ENCODE measurements at places on chromosomes 12 and 14. TPM values are rescaled to one million over a fixed set of nuclear protein-coding genes. Genes with fewer than 3 reads are reported as not detected.

DNA sequence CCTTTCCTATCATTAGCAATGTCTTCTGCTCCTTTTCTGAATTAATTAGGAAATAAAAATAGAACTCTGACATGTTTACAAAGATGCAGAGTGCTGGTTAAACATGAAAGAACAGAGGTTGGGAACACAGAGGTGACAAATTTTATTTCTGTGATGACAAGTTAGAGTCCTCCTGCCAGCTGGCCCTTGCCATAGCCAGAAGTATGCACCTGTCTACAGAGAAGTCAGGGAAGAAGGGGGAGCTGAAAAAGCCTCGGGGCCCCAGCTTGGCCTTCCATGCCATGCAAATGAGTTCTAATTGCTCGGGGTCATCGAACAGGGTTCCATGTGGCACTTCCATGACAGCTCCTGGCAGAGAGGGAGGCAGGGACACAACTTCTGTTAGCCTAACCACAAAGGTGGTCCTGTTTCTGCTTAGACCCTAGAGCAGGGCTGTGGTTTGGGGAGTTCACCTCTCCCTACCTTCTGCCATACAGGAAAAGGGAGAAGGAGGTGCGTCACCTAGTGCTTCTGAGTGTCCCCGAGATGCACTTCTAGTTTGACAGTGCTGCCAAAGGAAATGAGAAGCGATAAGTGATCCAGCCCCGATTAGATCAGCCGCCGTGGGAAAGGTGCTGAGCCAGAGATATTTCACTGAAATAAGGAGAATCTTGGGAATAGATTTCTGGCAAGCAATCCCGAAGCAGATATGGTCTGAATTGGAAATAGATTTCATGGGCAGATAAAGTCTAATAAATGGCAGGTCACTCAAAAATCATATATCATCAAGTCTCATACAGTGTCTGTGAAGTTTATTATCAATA, 155.8 kb upstream of the FOXN3 start:
- H3K4me1 ChIP-seq: no peaks in the 10 kb centered on the region
- H3K27ac ChIP-seq: no peak overlapping the region
- no peaks in the 10 kb centered on the region for H3K36me3 ChIP-seq

DNA sequence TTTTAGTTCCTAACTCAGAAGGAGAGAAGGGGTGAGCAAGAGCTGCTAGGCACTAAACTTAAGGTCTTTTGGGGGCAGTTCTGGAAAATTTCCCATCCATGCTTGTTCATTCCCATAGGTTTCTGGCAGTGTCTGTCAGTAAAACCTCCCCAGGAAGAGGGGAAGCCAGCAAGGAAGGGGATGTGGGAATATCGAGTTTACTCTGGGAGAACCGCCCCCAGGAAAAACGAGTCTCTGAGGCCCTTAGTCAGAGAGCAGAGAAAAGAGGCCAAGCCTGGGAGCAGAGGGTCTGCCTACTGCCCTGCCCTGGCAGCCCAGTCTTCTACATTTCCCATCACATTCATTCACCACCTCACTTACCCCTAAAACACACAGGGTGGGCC, 55.9 kb downstream of the TMCC3 start:
- no peak overlapping the region for H3K4me3 ChIP-seq
- H3K4me1 ChIP-seq: no peaks in the 10 kb centered on the region
- peak overlapping the region; percentile 31 for H3K27ac ChIP-seq
- H3K36me3 ChIP-seq: no peaks in the 10 kb centered on the region
- no peaks in the 10 kb centered on the region for H3K27me3 ChIP-seq
- no peak for DNase-seq

LBHD2 gene
- total RNA-seq: 5.6 TPM

DNA sequence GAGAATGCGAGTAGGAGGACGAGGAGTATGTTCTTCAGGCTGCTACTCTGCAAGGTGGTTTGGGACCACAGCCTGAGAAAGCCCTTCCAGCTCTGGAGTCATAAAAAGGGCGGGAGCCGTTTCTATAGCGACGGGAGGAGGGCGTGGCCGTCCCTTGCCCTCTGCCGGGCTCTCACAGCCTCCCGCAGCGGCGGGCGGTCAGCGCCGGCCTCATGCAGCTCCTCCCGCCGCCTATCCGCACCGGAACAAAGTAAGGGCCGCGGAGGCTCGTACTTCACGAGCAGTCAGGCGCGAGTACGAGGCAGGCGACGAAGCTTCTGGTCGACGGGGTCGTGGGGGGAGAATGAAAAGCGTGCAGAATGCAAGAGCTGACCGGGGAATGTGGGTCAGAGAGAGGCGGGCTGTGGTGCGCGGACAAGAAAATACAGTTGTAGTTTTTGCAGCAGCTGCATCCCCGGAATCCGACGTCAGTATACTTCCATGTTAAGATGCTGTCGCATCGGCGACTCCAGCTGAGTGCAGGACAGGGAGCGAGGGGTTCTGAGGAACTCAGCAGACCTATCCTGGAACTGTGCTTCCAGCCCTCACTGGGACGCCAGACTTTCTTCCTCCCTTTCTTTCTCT, at the start of gene DYRK4:
Gene DYRK4, plus strand, starts transcription at position 175 of the 624 bp plus-strand sequence. Its CDS starts 38 bp downstream, at position 213.
- H3K4me3 ChIP-seq: peak within 1 kb of the TSS; percentile 56
- no peaks in the 10 kb centered on the region for H3K4me1 ChIP-seq
- H3K27me3 ChIP-seq: no peaks in the 10 kb centered on the region
- H3K36me3 ChIP-seq: no peaks in the 10 kb centered on the region

DNA sequence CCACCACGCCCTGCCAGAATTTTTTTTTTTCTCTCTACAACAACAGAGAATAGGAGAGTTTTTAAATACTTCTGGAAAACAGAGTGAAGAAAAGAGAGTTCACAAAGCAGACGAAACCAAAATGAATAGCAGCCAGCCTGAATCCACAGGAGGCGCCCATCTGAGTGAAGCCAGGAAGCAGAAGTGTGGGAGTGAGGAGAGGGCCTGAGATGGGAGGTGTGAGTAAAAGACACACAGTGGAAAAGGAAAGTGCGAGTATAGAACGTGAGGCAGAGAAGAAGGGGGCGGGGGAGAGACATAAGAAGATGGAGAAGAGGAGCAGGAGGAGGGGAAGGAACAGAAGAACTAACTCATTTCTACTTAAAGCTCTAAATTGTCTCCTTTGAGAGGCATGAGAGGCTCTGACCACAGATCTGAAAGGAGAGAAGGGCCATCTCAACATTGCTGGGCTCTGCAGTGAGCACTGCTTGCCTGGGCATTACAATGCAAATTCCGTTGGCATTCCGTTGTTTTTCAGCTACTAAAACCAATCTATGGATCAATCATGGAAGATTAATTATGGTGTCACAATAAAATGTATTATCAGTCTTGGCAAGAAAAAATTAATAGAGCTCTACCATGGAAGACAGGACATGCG, 140.1 kb upstream of the CPSF6 start:
- H3K27me3 ChIP-seq: no peaks in the 10 kb centered on the region
- no peaks in the 10 kb centered on the region for H3K36me3 ChIP-seq
- H3K4me3 ChIP-seq: no peak overlapping the region

ACTR10 gene
- 68.0 TPM for total RNA-seq

BMAL2 gene
- 3.7 TPM for total RNA-seq

- no peaks in the 10 kb centered on the region for H3K36me3 ChIP-seq
- no peaks in the 10 kb centered on the region for H3K27me3 ChIP-seq
- H3K4me1 ChIP-seq: no peaks in the 10 kb centered on the region
Measured at GRCh38 chr14:81070511-81070910, 115.1 kb downstream of the TSHR start.

GRCh38 chr12:132432721-132433577, 57.0 kb upstream of the FBRSL1 start:
- no peak overlapping the region for H3K27ac ChIP-seq
- peak; percentile 75 for DNase-seq
- peaks cover 30% of the 10 kb centered on the region for H3K4me1 ChIP-seq
- H3K27me3 ChIP-seq: no peaks in the 10 kb centered on the region

Measured in testis (tissue), 5 donors.